H4 (cell line): ENCODE measurements at places on chromosomes 13 and 19.

GRCh38 chr13:98089246-98089645 lies 53.6 kb upstream of the FARP1 start:
- DNase-seq = no peak

DNA sequence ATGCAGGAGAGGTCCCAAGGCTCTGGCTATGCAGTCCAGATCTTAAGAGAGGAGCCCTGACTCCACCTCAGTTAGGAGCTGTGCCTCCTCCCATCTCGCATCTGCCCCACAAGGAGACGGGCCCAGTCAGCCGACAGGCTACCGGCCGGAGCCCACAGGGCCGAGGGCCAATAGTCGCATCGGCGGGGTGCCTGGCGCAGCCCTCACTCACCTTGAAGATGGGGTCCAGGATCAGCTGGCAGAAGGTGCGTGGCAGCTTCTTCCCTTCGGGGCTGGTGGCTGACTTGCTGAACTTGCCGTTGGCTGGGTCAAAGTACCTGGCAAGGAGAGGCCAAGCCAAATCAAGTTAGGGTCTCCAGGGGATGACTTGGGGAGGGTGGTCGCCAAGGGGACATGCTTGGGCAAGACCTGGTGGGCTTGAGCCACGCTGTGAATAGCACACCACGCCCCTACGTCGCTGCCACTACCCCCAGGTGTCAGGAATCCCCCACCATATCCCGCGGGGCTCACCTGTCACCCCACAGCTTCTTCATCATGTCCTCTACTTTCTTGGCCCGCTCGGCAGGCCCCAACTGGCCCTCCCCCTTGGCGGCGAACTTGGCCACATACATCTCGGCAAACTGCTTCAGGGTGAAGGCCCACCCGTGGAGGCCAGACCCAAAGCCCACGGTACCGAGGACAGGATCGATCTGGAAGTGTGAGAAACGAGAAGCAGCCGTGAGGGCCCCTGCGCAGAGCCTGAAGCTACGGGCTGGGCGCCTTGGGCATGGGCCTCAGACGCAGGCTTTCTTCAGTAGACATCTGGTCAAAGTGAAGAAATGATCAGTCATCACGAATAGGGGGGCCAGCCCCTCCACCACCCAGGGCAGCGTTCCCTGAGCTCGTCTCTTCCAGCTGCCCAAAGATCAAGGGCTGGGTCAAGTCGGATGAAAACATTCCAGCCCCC lies 3.3 kb downstream of the EEF2 start:
- DNase-seq = no peak

DNA sequence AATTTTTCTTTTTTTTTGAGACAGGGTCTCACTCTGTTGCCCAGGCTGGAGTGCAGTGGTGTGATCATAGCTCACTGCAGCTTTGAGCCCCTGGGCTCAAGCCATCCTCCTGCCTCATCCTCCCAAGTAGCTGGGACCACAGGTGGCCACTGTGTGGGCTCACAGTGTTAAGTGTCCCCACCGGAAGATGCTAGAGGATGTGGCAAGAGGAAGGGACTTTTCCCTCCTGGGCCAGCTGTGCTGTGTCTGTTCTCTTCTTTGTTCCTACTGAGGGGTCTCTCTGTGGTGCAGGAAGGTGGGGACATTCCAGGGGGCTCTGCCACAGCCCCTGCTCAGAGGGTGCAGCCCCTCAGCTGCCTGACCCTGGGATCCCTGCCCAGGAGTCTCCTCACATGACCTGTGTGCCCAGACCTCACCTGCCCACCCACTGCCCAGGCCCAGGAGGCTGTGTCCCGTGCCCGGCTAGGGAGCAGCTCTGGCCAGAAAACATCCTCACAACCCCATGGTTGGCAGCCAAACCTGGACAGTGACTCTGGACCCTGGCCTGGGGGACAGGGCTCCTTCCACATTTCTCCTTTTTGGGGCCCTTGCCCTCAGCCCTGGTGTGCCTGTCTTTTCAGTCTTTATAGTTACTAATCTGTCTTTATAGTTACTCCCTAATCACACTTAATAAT lies 14.4 kb upstream of the ANKRD10 start:
- no peak for DNase-seq

GRCh38 chr13:62643799-62644524 lies 1228.3 kb upstream of the PCDH20 start:
- no peak for DNase-seq

GRCh38 chr19:597406-598315 lies 8.0 kb downstream of the HCN2 start:
- no peak for DNase-seq

- no peak for DNase-seq
Measured at GRCh38 chr19:8149261-8150094, at the start of gene FBN3. FBN3 (minus strand) TSS chr19:8149592; CDS start chr19:8147480, 2,112 bp downstream.

DNA sequence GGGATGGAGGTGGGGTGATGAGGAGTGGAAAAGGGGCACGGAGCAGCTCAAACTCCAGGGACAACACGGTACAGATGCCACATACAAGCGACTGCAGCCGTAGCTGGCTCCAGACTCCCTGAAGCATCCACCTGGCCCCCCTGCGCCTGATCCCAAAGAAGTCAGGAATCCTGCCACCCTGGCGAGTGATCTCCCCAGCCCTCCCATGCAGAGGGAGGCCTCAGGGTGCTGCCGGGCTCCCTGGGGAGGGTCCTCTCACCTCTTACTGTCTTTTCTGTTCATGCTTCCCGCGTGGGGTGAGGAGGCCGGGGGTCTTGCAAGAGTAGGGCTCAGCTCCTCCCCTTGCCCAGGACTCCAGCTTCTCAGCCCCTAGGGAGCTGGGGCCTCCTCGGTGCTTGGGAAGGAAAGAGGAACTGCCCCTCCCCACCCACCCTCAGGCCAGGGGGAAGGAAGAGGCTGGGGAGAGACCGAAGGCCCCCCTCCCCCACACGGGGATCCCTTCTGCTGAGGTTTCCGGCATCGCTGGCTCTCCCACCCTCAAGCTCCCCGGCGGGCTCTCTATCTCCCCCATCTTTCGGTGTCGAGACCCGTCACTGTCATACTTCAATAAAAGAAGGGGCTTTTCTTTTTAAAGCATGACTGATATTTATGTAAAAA lies at the start of gene RASGRP4:
Gene RASGRP4, minus strand, starts transcription at position 410 of the 657 bp plus-strand sequence. Its CDS starts 128 bp downstream, at position 282.
- DNase-seq = no peak

DNA sequence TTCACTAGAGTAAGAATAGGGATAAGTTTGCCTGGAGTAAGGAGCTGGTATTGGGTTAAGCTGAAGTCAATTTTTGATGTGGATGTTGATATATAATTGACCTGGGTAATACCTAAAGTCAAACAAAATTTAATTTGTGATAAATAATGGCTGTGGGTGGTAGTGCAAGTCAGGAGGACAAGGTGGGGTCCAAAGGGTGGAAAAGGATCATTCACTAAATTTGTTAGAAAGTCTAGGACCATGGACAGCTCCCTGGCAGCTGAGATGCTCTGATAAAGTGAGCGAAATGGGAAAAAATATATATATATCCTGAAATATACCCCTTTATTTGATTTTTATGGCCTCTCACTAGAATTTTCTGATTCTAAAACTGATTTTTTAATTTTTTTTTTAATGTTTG lies 463.5 kb downstream of the GPC6 start:
- DNase-seq = no peak

- no peak for DNase-seq
Measured at GRCh38 chr19:46604781-46605355, 3.7 kb downstream of the CALM3 start.
